ENCODE measurements at places on chromosomes 5 and 9.

DNA sequence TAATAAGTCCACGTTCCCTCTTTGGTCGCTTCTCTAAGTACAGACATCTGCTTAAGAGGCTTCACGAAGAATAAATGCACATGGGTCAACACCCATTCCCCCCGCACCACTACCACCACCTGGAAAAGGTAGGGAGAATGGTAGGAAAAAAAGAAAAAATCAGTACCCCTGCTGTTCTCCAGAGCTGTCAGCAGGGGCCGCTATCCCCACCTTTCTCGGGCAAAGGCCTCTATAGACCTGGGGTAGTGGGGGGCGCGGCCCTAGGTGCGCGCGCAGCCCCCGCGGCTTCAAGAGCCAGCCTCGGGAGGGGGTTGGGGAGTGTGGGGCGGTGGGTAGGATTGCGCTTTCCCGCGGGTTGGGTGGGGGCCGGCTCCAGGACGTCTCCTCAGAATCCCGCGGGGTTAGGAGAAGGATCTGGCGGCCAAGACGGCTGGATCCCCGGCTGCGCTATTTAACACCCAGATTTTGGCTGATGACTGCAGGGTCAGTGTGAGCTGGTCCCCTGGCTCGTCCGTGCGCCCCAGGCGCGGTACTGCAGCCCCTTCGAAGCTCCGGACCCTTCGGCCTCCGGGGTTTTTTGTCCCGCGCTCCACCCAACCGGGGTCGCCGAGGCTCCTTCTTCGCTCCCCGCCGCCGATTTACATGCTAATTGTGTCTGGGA, 1.6 kb upstream of the SEMA6A start:
- DNase-seq = peak; percentile 92

DNA sequence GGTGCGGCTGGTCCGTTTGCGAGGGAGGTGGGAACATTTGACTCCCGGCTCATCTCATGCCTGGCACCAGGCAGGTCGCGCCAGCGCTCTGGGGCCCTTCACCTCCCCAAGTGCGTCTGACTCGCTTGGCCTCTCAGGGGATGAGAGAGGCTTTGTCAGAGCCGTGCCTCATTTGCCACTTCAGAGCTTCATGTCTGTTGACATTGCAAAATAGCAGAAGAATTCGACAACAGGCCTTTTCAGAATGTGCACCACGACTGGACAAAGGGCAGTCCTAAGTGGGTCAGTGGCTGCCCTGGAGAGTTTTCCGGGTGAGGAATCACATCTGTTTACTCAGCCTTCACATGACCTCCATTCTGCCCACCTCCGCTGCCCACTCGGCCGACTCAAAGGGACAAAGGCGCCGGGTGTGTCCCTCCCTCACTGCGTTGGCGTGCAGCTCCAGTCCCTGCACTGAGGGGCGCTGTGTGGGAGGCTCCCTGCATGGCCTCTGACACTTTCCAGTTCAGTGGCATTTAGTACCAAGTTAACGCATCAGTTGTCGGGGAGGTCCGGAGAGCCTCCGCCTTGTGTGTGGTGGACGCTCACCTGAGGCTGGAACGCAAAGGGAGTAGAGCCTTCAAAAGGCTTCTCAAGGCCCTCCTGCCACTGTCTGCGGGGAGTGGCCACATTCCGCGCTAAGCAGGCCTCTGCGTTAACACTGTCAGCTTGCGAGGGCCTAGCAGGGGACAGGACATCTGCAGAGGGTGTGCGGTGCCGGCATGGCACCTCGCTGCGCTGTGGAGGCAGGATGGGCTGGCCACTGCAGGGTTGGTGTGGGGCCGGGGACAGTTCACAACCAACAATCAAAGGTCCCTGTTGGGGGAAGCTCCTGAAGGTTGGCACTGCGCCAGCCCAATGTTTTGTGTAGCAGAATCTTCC, 171.5 kb downstream of the NXNL2 start:
- no peak for DNase-seq

DNA sequence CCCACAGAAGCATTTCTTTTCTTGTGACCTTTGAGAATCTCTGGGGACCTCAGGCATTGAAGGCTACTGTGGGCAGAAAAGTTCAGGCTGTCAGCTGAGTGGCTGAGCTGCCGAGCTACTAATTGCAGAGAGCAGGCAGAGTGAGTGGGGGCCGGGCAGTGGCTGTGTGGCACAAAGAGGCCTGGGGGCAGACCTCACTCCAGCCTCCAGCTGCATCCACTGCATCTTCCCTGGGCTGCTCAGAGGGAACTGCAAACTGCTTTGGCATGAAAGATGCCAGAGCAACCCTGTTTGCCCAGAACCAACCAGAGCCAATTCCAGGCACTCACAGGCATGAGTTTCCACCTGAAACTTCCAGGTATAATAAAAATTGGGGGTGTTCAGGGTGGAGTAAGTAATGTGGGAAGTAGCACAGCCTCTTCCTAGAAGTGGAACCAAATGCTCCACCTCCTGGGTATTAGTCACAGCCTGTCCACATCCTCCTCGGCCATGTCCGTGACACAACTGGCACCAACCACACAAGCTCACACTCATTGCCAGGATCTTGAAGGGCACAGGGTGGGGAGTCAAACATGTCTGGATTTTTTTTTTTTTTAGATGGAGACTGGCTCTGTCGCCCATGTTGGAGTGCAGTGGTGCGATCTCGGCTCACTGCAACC, 548.9 kb downstream of the BNC2 start:
- no peak for DNase-seq

- no peak for DNase-seq
Measured at GRCh38 chr9:134422301-134423090, 96.2 kb downstream of the RXRA start.

DNA sequence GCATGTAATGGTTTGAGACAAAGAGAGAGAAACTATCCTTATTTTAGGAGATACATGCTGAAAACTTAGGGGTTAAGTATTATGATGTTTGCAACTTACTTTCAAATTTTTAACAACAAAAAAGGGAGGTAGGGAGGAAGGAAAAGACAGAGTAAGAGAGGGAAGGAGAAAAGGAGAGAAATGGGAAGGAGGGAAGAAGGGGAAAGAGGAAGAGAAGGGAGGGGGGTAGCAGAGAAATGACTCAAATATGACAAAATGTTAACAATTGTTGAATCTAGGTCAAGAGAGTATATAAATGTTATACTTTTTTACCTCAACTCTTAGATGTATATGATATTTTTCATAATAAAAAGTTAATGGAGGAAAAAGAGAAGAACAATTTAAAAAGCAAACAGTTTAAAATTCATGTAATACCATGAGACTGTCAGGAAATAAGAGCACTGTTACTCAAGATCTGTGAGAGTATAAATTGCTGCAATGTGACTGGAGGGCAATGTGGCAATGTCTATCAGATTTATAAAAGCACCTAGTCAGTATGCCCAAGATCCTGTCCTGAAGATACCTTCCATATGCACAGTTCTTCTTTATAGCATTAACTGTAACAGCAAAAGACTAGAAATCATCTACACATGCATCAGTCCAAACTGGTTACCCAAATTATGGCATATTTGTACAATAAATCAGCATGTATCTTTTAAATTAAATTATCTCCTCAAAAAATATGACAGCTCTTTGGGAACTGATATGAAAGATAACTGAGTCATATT, 16.3 kb downstream of the FBXW11 start:
- DNase-seq = no peak

GRCh38 chr9:84975926-84976325, 306.4 kb downstream of the NTRK2 start:
- no peak for DNase-seq

All from ecto neural progenitor cell (in vitro differentiated cells).